CD4-positive, alpha-beta T cell treated with Interleukin-10 for 1 hour (primary cell): ENCODE measurements at places on chromosomes 16 and 17.

GRCh38 chr17:7484919-7485377, 782 bp downstream of the POLR2A start:
- DNase-seq: no peak

- DNase-seq: peak; percentile 61
Observed at GRCh38 chr16:10514369-10515055, 65.9 kb downstream of the EMP2 start.

DNA sequence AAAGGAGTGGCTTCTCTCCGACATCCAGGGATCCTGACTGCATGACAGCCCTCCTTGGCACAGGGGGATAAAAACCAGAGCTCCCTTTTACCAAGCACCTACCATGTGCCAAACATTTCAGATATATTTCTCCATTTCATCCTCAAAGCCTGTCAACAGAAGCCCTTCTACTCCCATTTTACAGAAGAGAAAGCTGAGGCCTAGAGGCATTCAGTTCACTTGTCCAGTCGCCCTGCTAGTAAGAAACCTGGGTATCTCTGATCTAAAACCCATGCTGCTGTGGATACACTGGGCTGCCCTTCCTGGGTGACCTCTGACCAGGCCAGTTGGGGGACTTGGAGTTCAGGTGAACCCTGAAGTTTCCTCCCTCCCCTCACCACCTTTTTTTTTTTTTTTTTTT, 5.9 kb upstream of the FDXR start:
- no peak for DNase-seq

GRCh38 chr17:44184212-44184810, 2.5 kb upstream of the TMUB2 start:
- DNase-seq: no peak

DNA sequence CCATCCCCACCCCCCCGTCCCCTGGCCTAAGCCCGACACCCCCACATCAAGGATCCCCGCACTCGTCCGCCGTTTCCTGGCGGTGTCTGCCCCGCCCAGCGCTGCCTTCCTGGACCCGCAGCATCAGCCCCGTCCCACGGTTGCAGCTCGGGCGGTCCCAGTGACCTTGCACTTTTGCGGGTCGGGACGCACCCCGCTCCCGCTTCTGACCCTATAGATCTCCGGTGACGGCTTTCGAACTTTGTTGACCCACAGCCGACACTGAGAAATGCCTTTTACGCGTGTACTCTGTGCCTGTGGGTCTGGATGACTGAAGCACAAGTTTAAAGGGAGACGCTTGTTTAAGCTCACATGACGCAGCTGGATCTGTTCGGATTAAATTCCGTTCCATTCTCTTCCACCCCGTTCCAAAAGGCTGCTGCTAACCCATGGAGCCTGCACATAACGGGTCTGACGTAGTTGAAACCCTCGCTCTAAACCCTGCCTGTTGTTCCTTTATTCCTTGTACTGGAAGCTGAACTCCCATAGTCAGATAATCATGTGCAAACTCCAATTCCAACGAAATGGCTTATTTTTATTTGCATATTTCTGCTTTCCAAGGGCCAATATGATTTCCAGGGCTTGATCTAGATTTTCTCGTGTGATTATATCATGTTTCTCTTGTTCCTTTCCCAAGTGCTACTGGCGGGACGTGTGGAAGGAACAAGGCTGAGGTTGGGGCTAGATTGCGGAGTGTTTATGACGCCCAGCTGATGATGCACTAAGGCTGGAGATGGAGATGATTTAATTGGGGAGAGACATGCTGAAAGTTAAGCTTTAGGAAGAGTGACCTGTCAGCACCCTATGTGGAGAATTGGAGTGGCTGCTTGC, 834 bp downstream of the FLYWCH1 start:
- peak; percentile 27 for DNase-seq
